ENCODE measurements at places on chromosomes 1 and 21.

- DNase-seq = no peak
Measured at GRCh38 chr1:177432897-177433296, 262.1 kb downstream of the BRINP2 start.

DNA sequence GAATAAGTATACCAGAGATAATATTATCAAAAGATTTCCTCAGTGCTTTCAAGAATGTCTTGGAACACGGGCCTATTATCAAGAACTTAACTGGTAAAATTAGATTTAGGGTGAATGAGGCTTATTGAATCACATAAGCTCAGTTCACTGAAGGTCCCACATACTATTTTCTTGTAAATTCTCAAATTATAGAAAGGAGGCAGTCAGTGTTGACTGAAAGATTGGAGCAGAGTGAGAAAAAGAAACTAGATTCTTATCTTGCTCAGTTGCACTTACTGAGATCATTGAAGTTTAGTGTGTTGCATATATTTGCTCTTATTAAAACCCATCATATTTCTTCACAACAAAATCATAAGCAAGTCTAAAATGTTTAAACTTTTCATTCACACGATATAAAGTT is 3.9 kb upstream of the RGS1 start:
- no peak for DNase-seq

DNA sequence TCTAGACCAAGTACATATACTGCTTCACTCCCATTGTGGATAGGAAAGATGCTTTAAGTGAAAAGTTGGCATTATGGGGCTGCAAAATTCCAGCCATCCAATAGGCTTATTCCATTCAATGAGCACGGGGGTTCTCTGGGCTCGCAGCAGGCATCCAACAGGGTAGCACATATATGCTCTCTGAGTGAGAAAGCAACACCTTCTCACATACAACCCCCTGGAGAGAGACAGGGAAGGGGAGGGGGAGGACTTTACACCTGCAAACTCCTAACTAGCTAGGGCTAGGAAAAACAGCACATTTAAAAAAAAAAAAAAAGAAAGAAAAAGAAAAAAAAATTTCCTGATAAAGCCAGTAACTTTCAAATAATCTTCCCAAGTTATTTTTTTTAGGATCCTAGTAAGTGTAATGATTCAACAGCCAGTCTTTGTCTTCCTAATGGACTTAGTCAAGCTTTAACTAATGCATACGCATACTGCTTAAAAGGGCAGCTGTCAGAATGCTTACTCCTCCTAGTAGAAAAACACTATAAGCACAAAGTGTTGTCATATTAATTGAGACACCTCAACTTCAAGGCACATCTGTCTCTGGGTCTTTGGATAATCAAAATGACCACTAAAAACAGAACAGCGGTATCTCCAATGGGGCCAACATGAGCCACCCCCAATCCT is 18.7 kb downstream of the PSMB2 start:
- no peak for DNase-seq

- no peak for DNase-seq
Measured at GRCh38 chr1:15727021-15727420, 9.0 kb upstream of the SLC25A34 start.

DNA sequence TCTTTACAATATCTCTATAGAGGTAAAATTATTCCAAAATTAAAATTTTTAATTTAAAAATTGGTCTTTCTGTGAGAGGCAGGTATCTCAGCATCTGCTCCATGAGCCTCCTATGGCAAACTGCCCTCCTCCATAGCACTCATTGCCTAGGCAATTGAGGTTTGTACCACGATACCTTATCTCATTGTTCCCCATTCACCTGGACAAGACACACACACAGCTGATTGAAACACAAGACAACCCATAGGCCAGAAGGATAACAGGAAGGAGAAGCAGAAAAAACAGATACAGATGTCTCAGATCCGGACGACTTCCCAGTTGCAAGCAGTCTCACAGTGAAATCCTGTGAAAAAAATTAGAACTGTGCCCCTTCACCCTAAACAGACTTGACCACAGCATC is 24.3 kb downstream of the RHBDL2 start:
- DNase-seq = no peak

GRCh38 chr1:60861961-60862567 is 220.3 kb upstream of the NFIA start:
- no peak for DNase-seq

GRCh38 chr1:232561381-232561780 is 68.6 kb downstream of the SIPA1L2 start:
- DNase-seq = no peak
